Iris pigment epithelial cell (primary cell): ENCODE measurements at places on chromosomes 6 and 20.

- DNase-seq, result peak; percentile 94
Observed at GRCh38 chr6:52877168-52877567, 32.3 kb downstream of the GSTA3 start.

DNA sequence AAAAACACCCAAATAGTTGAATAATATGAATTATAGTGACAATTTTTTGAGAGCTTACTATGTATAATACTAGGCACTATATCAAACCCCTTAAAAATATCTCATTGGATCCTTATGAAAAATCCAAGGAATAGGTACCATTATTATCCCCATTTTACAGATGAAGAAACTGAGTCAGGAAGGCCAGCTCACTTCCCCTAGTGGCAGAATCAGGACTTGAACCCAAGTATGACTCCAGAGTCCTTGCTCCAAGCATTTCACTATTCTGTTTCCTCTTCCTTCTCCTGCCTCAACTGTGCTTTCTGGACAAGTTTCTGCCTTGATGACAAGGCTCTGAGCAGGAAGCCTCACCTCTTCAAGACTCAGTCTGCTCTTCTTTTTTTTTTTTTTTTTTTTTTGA is 10.8 kb upstream of the PARD6B start:
- DNase-seq, result no peak

DNA sequence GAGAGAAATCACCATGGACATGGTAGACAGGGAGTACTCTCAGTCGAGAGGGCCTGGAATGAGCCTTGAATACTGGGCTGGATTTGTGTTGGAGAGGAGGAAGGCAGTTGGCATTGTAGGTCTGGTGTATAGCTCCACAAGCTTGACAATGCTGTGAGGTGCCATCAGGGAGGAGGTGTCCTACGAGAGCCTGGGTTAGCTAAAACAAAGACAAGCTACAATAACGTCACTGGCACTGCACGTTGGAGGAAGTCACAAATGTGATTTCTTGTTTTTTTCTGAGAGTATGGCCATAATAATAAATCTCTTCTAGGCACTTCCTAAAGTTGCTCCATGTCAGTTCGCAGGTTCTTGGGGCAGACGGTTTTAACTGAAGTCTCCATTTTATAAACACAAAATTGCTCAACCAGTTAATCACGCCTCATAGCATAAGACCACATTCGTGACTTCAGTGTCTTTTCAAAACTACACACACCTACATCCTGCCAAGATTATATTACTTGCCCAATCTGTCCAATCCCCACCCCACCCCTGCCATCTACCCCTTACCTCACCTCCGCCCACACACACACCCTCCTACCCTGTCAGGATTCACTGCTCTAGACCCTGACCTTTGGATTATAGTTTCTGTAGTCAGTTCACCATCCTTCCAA is 4.4 kb upstream of the HLA-DMB start:
- DNase-seq, result peak; percentile 49

GRCh38 chr6:52390361-52390727 is 28.4 kb downstream of the PAQR8 start:
- DNase-seq, result peak; percentile 79

- peak; percentile 41 for DNase-seq
Observed at GRCh38 chr6:5078121-5078669, 6.9 kb upstream of the PPP1R3G start.
